Activated naive CD4-positive, alpha-beta T cell (primary cell): ENCODE measurements at places on chromosomes 4 and X.

GRCh38 chr4:79015411-79015810 is 76.2 kb upstream of the PAQR3 start:
- DNase-seq: no peak

GRCh38 chr4:139958739-139959098 is 195.3 kb downstream of the MAML3 start:
- DNase-seq: no peak

GRCh38 chrX:94854251-94854650 is 1180.2 kb downstream of the FAM133A start:
- no peak for DNase-seq

DNA sequence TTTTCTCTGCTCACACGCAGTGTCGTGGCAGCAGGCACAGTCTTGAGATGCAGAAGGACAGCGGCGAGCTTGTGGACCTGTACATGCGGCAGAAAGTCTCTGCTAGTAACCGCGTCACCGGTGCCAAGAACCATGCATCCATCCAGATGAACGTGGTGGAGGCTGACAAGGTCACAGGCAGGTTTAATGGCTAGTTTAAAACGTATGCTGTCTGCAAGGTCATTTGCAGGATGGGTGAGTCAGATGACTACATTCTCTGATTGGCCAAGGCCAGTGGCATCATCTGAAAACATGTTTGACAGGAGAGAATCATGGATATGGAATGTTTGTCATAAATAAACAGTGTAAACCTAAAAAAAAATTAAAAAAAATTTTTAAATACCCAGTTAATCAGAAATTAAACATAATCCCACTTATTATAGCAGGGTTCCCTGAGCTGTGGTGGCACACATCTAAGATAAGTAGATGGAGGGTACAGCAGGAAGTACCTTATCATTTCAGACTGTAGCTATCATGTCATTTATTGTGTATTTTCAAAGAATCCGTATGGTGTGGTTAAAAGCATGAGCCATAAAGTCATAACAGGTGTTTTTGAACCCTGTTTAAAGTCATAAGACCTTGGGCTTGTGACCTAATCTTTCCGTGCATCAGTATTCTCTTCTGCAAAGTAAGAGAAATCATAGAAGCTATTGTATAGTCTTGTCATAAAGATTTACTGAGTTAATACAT is 7.5 kb upstream of the BMP2K start:
- DNase-seq: no peak
